ENCODE measurements at places on chromosomes 16 and 17.
A peak's percentile ranks its signal among the peaks of the same experiment; 100 is the strongest.

GRCh38 chr17:80795754-80796153, 195.9 kb upstream of the CHMP6 start:
- DNase-seq = no peak

DNA sequence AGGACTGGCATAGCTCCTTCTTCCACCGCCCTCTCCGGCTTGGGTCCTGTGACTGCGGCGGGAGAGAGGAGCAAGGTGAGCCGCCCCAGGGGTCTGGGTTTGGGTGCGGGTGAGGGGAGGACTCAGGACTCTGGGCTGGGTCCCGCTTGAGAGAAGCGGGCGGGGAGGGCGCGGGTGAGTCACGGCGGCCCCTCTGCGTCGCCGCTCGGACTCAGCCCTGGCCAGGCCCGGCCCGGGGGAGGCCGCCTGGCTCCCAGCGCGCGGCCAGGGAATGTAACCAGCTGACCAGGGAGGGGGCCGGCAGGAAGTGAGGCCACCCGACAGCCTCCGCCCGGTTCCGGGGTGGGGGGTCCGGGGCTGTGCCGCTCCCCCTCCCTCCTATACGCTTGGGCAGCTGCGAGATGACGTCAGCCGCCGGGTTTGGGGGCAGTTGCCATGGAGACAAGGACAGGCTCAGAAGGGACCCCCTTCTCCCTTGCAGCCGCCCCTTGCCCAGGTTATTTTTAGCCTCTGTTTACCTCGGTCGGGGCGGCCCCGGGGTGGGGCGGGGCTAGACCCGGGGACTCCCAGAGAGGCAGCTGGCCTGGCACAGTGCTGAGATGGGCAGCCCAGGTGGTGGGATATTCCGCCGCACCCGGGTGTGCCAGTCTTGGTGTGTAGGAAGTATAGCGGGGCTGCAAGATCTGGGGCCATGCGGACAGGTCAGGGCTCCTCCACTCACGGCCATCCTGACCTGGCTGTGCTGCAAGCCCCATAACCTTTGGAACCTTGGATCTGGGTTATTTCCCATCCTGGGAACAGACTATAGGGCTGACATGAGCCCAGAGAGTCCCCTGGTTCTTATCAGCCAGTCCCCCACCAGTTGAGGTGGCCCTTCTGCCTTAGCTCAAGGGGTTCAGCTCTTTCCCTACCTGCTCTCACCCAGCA, 1.6 kb downstream of the RIPOR1 start:
- no peak for DNase-seq

DNA sequence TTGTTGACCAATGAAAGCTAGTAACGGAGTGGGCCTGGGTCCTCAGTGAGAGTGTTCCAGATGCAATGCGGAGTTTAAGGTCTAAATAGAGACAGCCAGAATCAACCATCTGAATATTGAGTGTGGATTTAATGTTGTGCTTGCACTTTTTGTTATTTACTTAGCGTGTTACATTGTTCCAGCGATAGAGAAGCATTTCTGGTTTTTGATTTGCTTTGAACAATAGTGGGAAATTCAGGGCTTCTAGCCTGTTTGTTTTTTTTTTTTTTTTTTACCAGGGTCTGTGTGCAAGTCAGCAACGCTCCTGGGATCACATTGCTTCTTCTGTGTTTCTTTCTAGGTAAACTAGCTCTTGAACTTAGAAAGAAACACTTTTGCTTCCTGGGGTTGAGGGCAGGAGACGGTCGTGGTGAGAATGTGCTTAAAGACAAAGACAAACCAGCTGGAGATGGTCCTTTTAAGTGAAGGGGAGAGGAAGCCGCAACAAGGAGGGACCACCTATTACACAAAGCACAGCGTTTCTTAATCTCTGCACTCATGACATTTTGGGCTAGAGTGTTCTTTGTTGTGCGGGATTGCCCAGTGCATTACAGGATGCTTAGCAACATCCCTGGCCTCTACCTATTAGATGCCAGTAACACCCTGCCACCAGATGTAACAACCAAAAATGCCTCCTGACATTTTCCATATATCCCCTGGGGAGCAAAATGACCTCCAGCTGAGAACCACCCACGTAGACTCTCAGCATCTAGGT, 119.2 kb downstream of the MAP2K6 start:
- no peak for DNase-seq

GRCh38 chr16:2092256-2092620, 43.5 kb downstream of the PKD1 start:
- DNase-seq = no peak

DNA sequence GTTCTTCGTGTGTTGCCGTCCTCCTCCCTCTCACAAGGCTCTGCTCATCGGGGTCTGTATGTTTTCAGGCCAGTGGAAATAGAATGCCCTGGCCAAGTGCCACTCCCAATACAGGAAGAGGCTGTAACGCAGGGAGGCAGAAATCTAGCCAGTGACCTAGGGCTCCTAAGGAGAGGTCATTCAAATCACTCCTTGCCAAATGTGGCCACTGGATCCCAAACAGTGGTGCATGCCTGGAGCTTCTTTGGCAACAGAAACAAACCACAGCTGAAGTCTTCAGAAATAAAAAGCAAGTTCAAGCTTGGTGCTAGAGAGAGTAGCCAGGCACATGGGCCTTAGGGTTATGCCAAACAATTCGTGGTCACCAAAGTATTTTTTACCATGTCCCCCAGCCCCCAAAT, 66.1 kb downstream of the SMG6 start:
- no peak for DNase-seq

- DNase-seq = peak; percentile 85
Observed at GRCh38 chr17:82551779-82552457, 32.4 kb downstream of the FOXK2 start.

DNA sequence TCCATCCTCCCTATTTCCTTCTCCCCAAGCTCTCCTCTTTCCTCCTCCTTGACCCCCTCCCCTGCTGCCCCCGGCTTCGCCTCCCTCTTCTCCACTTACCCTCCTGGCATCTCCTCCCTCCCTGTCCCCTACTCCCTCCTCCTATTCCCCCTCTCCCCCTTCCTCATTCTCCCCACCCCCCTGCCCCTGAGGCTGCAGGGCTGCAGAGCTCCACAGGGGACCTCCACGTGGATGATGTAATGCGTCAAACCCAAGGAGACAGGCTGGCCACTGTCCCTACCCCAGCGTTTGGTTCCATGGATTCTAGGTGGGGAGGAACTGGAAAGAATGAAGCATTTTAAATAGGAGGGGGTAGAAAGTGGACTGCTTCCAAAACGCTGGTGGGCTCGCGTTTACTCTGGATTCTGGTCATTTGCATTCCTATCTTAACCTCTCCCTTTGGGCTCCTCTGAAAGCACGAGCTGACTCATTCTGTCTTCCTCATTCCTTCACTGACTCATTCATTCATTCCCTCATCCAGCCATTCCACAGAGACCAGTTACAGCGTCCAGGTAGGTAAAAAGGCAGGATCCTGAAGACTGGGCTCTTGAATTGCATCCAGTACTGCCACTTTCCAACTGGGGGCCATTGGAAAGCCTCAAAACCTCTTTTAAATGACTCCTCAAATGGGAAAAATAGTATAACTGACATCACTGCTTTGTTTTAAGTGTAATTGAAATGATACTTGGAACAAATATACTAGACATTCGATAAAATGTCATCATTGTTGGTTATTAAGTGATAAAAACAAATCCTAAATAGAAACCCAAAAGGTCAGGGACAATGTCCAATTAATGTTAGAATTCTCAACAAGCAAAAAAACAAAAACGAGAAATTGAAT, 943 bp upstream of the COTL1 start:
- peak; percentile 28 for DNase-seq

DNA sequence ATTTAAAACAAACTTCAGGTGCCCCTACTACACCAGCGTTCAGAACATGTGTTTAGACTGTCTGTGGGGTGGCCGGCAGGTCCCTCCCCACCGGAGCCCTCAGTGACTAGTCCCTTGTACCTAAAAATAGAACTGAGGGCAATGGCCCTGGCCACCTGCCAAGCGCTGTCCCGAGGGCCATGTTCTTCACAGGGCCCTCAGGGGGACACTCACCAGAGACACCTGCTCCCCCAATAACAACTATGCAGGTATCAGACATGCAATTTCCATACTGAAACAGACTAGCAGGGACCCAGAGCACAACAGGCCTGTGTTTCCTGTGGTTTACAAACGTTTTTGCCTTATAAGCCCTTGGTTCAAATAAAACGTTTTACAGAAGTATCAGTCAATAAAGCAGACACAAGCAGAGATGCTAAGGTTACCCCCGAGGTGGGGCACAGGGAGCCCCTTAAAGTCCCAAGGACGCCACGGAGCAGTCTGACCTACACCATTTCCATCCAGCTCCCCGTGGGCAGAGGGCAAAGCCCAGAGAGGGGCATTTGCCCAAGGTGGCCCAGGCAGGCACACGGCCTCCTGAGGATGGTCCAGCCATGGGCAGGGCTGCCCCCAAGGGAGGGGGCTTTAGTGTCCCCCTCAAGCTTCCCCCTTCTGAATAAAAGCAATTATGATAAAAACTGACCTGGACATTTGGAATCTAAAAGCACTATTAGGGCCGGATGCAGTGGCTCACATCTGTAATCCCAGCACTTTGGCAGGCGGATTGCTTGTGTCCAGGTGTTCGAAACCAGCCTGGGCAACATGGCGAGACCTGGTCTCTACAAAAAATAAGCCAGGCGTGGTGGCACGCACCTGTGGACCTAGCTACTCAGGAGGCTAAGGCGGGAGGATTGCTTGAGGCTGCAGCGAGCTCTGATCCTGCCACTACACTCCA, 896 bp upstream of the MYLK3 start:
- DNase-seq = no peak

DNA sequence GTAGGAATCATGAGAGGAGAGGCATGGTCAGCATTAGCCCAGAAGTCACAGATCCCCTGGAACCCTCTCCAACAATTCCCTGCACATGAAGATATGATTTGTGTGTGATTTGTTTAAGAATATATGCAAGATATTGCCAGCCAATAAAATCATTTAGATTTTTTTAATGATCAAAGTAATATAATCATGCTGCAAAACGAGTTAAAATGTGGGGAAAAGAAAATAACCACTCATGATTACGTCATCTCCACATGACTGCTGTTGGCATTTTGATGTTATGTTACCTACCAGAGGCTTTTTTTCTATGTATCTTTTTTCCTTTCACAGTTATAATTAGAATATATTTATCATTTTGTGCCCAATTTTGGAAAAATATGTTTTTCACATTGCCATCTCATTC, 22.4 kb downstream of the SLC35G3 start:
- no peak for DNase-seq

DNA sequence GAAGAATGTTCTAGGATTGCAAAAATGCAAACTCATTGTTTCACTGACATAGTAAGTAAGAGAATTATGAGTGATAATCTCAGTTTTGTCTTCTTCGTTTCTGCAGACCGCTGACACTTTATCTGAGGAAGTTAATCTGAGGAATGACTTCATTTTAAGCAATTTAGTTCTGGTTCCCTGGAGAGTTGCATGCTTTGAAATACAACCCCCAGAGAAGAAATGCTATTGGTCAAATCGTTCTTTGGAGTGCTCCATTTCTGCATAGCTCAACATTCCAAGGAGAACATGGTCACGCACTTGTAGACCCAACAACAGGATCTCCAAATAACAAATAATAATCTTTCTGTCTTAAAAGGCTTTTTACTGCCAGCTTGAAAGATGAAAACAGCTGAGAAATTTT, 427.1 kb downstream of the GRIN2A start:
- no peak for DNase-seq

DNA sequence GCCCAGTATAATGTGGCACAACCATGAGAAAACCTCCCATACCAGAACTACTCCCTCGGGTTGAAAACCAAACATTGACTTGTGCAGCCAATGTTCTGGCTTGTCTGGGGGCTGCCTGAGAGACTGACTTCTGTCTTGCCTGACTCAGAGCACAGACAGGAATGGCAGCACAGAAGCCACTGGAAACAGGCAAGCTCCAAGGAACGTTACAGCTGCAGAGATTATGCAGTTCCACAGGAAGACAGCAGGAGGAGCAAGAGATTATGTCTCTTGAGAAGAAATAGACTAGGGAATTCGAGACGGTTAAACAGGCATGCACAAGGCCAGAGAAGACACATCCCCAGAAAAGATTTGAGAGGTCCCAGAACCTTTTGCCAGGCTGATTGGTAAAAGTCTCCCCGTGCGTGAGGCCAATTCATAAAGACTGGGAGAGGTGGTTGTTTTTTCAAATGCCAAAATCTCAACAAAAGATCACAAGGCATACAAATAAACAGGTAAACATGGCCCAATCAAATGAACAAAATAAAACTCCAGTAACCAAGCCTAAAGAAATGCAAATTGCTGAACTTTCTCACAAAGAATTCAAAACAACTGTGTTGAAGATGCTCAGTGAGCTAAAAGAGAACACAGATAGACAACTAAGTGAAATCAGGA, 90.6 kb upstream of the CDH5 start:
- peak; percentile 65 for DNase-seq

DNA sequence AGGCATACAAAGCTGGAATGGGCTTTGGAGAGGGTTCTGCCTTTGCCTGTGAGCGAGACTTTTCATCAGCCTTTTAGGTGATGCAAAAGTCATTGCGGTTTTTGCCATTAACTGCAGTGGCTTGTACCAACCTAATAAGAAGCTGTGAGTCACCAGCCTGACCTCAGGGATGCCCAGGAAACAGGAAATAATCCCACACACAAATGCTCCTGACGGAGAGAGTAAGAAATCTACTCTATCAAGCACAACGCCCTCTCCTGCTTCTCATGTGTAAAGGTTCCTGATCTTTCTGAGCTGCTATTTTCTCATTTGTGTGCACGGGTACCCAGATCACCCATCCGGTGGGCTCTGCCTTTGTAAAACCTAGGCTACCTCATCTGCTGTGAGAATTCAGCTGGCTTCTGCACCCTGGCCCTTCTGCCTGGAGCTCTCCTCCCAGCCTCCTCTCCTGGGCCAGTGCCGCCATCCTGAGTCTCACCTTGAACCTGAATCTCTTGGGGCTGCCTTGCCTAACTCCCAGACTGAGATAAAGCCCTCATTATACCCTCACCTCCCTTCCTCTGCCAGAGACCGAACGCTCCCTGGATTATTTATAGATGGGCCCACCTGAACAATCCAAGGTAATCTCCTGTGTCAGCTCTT, 299.7 kb downstream of the C16orf95 start:
- peak; percentile 32 for DNase-seq

- DNase-seq = no peak
Observed at GRCh38 chr16:66900721-66901441, 17.8 kb downstream of the CDH16 start.

GRCh38 chr17:50059256-50059655, 3.3 kb downstream of the ITGA3 start:
- no peak for DNase-seq

GRCh38 chr17:42403150-42403549, 14.9 kb upstream of the STAT3 start:
- no peak for DNase-seq

DNA sequence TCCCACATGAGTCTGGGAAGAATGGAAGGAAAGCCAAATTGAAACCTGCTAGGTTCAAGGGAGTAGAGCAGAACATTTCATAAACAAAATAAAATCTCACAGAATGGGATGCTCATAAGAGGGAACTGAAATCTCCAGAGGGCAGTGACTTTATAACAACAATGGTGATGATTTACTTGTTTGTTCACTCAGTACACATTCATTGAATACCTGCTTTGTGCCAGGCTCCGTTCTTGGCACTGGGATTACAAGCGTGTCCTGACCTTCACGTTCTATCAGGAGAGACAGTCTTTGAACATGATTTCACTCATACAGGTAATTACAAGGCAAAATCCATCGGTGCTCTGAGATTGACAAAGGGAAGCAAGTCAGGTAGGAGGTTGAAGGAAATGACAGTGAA, 356.3 kb downstream of the HAPSTR1 start:
- no peak for DNase-seq

- no peak for DNase-seq
Observed at GRCh38 chr16:72302332-72302731, 130.4 kb upstream of the PMFBP1 start.

Data from KBM-7 (cell line).